ENCODE measurements at places on chromosomes 3 and 15.

DNA sequence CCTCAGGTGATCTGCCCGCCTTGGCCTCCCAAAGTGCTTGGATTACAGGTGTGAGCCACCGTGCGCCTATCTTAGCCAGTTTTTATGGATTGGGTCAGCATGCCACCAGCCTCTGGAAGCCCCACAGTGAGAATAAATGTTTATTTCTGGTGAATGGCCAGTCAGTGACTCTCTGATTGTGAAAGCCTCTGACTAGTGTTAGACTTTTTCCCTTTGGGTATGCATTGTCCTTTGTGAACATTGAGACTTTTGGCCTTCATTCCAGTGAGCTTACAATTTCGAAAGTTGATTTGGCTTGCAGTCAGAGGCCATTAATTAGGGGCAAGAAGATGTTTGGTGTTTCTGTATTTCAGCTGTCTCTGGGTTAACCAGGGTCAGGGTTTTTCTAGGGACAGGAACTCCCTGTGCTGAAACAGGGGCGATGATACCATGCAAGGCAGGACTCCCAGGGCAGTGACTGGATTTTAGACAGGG lies 274.5 kb upstream of the C2CD4B start:
- DNase-seq = no peak

- no peak for DNase-seq
These were observed 7.7 kb upstream of the STARD5 start for GRCh38 chr15:81331600-81331999.

- no peak for DNase-seq
These were observed 257.1 kb upstream of the ARRDC4 start for GRCh38 chr15:97703400-97703799.

DNA sequence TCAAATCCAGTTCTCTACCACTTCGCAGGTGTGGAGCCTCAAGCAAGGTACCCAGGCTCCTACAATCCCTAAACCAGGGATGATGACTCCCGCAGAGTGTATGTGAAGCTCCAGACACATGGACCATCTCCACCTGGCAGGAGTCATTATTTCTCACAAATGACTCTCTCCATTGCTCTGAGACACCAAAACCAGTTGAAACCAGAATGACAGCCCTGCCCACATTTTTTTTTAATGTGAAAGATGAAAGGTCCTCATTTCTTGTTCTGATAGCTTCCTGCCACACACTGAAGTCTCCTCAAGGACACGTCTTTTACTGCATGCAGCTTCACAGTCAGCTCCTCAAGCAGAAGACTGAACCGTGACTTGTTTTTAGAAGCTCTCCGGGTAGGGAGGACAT lies 61.4 kb upstream of the ZBTB38 start:
- peak; percentile 8 for DNase-seq

- DNase-seq = no peak
These were observed 68.4 kb upstream of the NR2F2 start for GRCh38 chr15:96262097-96262496.

DNA sequence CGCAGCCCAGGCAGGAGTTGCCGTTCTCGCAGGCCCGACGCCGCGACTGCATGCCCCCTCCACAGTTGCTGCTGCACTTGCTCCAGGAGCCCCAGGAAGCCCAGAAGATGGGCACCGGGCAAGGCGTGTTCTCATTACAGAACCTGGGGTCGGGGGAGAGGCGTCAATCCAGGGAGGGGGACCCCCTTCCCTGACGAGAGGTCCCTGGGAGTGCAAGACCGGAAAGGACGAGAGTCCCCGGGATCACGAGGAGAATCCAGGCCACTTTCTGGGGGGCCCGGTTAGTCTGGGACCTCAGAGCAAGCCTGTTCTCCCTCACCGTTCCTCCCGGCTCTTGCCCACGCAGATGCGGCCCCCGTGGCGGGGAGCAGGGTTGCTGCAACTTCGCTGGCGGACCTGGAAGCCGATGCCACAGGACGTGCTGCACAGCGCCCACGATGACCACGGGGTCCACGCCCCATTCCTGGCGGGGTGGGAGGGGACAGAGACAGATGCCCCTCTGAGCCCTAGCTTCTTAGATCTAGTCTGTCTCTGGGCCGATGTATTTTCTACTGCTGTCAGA lies 113.9 kb downstream of the SEMA5B start:
- DNase-seq = no peak

DNA sequence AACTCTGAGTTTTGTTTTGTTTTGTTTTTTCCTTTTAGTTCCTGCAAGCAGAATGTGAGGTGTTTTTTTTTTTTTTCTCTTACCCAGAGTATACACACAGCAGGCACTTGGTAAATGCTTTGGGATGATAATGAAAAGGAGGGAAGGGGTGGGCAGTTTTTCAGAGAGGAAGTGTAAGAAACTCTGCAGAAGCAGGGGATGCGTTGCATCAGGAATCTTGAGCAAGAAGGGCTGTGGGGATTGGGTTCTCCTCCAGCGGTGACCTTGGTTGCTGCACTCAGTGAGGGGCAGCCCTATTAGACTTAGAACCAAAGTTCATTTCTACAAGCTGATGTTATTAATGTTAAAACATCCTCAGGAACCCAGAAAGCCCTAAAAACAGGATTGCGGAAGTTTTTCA lies 32.2 kb upstream of the TMEM158 start:
- DNase-seq = no peak

- DNase-seq = no peak
These were observed 58.8 kb downstream of the MCF2L2 start for GRCh38 chr3:183369627-183370026.

DNA sequence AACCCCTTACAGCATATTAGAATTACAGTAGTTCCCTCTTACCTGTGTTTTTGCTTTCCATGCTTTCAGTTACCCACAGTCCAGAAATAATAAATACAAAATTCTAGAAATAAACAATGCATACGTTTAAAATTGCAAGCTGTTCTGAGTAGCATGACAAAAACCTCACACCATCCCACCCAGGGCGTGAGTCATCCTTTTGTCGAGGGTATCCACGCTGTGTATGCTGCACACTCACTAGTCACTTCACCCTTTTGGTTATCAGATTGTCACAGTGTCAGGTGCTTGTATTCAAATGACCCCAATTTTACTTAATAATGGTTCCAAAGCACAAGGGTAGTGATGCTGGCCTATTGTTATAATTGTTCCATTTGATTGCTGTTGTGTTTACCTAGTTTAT lies 72.5 kb upstream of the P3H2 start:
- DNase-seq = no peak

DNA sequence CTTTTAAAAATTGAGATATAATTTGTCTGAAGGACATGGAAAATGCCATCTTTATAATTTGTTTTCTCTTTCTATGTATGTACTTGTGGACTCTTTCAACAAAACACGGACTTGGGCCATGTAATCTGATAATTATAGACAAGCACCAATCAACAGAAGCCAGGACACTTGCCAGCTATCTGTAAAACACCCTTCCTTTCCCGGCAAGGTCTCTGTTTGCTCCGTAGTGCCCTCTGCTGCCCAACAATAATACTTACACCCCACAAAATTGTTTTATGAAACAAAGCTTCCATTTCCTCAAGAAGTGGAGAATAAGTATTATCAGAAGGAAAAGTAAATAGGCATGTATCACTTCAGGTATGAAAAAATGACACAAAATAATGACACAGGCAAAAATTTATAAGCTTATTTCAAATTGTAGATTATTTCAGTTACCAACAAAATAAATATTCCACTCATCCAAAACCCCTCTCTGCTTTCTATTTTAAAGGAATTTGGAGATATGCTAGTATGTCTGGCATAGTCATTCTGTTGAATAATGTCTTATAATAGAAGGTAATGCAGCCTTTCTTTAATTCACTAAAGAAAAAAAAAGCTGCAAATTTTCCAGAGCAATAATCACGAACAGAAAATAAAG lies 32.8 kb downstream of the MYH15 start:
- DNase-seq = peak; percentile 50

DNA sequence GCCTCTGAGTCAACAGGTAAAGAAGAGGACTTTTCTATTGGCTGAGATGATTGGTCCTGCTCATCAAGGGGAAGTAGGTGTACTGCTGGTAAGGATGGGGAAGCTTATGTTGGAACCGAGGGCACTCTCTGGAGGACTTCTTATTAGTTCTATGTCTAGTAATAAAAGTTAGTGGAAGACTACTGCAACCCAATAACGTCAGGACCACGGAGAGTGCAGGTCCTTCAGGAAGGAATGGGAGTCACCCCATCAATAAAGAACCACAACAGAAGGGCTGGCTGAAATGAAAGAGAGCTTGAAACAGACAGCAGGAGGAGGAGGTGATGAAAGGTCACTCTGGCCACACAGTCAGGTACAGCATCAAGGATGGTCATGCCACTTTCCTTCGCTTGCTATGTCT lies 68.8 kb upstream of the PRR23E start:
- no peak for DNase-seq

GRCh38 chr15:67571648-67572415 lies 29.3 kb downstream of the MAP2K5 start:
- DNase-seq = no peak

- DNase-seq = no peak
These were observed 271.0 kb upstream of the CBLB start for GRCh38 chr3:106139826-106140225.

DNA sequence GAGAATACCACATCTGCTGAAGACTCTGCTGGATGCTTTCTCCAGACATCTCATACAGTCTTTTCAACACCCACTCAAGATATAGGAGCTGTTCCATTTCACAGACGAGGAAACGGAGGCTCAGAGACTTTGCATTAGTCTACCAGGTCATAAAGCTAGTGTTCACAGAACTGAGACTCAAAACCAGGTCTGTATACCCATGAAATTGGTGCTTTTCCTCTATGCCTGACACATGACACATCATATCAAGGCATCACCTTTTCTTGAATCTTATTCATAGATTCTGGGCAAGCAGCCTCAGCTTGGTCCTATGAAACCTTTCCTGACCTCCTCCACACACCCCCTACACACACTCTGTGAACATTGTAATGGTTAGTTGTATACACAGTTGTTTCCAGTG lies 101.2 kb downstream of the LPP start:
- no peak for DNase-seq

DNA sequence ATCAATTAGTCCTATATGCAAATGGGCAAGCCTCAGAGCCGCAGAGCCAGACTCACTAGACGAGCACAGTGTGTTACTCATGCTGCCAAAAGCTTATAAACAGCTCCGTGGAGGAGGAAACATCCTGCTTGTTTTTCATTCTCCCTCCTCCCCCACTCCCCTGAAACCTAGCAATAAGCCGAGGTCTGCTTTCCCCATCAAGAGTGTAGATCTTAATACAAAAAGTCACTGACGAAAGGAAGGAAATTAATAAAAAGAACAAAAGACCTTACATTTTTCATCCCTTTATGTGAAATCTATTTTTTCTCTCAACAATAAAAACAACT lies 88.5 kb downstream of the XXYLT1 start:
- no peak for DNase-seq

GRCh38 chr3:18883571-18883970 lies 264.7 kb upstream of the KCNH8 start:
- DNase-seq = no peak

DNA sequence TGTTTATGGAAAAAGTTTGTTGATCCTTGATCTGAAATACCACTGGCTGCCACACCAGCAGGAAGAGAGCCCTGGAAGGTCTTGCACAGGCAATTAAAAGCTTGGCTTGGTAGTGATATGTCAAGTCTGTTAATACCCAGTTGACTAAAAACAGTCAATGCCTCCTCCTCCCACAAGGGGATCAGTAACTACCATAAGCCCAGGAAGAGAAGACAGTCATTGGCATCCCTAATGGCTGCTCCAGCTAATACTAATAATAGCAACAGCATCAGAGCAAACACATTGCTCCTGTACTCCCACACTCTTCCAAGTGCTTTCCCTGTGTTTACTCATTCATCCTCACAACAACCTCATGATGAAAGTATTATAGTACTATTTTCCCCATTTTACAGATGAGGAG lies 528.6 kb downstream of the TAFA4 start:
- no peak for DNase-seq

GRCh38 chr3:179796421-179796820 lies 143.6 kb downstream of the USP13 start:
- no peak for DNase-seq

DNA sequence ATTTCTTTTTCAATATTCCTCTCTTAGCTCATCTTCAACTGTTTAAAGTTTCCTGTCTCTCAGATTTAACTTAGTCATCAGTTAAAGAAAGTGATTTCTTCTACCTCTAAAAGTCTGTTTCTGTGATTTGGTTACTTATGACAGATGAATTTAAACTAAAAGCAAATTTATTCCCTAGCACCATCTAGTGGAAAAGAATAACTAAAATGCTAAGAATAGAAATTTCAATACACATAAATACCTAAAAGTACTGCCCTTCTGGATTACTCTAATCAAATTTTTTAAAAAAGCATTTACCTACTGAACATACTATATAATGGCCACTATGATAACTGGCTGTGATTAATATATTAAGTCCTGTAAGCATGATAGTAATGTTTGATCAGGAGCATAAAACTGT lies 14.0 kb upstream of the ZCWPW2 start:
- DNase-seq = no peak

DNA sequence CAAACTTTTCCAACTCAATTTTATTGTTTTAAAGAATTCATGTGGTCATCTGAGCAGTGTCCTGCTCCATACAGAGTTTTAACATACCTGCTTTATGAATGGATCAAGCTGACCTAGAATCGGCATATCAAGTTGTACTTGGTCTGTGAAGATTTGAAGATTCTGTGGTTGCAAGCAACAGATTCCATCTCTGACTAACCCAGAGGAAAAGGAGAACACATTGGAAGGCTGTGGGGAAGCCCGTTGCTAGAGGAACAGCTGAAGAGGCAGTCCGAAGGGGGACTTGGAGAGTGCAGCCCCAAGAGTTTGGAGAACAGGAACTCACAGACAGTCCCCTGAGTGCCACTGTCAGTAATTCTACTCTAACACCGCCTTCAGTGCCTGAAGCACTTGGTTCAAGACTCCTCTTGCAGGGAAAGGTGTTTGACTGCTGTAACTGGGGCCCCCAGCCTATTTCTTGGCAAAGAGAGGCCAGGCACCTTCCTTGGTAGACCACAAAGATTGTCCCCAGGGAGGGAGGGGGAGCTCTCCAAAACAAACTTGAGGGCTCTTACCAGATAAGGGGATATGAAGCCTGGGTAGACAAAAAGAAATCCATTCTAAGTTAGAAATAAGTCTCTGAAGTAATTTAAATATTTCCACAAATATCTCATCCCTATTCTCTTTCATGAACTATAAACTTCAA lies 88.8 kb downstream of the LARS2 start:
- DNase-seq = no peak

DNA sequence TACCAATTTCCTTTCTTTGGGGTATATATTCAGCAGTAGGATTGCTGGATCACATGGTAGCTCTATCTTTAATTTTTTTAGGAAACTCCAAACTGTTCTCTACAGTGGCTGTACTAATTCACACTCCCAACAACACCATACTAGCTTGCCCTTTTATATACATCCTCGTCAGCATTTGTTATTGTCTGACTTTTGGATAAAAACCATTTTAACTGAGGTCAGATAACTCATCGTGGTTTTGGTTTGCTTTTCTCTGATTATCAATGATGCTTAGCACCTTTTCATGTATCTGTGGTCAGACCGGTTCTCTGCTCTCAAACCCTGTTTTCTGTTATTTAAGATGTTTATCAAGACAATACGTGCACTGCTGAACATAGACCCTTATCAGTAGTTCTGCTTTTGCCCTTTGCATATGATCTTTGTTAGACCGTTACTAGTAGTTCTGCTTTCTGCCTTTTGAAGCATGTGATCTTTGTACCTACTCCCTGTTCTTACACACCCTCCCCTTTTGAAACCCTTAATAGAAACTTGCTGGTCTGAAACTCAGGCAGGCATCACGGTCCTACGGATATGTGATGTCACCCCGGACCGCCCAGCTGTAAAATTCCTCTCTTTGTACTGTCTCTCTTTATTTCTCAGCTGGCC lies 474.3 kb downstream of the RSL24D1 start:
- DNase-seq = no peak

Data from stimulated activated CD4-positive, alpha-beta T cell treated with anti-CD3 and anti-CD28 coated beads, Interleukin-2, amount 100 ng/mL, for 4 hours (primary cell).